ENCODE measurements at places on chromosomes 13 and 19.
A peak's percentile ranks its signal among the peaks of the same experiment; 100 is the strongest.

DNA sequence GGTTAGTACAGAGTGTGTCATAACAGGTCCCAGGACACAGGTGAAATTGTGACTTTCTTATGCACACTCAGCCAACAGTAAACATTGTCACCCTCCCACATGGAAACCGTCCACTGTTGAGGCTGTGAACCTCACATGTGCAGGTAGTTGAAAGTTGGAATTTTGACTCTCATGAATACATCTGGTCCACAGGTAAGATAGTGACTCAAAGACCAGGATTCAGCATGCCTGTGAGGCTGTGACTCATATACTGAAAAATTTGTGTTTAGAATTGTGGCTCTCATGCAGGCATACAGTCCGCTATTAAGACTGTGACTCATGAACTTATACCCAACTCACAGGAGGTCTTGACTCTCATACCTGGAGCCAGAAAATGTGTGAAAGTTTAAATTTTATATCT lies 67.8 kb downstream of the ZNF728 start:
- no peak for DNase-seq

- DNase-seq, result no peak
Measured at GRCh38 chr19:56973713-56974555, 133.4 kb upstream of the PEG3 start.

DNA sequence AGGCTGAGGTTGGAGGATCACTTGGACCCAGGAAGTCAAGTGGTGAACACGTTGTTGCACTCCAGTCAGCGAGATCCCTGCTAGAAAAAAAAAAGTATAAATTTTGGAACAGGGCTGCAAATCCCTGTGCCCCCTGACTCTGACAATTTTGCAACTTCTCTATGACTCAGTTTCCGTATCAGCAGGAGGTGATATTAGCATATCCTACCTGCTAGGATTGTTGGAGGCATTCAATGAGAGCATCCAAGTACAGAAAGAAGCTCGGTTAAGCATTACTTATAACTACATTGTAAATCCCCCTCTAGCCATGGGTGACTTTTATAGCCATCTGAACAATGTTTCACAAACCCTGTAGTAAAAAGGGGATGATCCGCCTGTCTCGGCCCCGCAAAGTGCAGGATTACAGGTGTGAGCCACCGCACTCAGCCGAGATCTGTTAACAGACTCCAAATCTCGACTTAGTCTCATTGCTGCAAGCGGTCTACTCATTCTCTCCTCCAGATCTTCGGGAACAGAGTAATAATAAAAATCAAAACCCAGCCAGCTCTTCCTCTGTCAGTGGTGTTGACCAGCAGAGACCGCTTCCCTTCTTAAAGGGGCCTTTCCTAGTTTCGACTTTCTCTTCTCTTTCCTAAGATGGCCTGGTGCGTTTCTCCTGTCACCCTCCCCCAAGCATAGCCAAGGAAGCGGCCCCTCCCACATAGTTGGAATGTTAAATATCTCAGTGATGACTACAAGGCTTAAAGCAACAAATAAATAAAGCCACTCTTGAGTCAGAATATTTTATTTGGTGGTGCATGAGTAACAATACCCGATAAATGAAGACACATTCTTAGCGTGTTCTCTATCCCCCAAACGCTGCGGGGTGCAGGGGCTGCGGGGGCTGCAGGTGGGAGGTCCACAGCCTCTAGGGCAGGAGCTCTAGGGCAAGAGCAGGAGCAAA lies 10.3 kb upstream of the BICRA start:
- no peak for DNase-seq

- DNase-seq, result peak; percentile 37
Measured at GRCh38 chr13:35475960-35476943, at the start of gene MAB21L1. MAB21L1 (minus strand) TSS chr13:35476689; CDS start chr13:35476138, 551 bp downstream.

GRCh38 chr19:55820037-55820436 lies 11.8 kb downstream of the NLRP11 start:
- no peak for DNase-seq

DNA sequence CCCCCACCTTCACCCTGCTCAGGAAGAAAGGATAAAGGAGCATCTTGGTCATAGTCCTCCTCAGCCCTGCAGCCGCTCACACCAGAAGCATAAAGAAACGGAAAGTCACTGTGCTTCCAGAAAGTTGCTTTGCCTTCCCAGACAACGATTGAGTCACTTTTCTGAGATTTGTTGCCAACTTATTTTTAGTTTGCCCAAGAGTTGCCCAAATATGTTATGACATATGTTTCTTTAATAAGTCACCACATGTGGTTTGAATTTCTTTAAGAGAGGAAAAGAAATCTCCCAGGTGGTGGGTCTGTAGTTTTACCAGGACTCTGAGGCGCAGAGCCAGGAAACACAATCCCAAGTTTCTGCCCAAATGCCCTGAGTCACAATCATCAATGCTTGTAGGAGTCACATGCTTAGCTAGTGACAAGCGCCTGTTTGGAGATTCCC lies 63.4 kb upstream of the LRCH1 start:
- DNase-seq, result no peak

GRCh38 chr19:47447470-47448359 lies 24.0 kb downstream of the SLC8A2 start:
- DNase-seq, result no peak

DNA sequence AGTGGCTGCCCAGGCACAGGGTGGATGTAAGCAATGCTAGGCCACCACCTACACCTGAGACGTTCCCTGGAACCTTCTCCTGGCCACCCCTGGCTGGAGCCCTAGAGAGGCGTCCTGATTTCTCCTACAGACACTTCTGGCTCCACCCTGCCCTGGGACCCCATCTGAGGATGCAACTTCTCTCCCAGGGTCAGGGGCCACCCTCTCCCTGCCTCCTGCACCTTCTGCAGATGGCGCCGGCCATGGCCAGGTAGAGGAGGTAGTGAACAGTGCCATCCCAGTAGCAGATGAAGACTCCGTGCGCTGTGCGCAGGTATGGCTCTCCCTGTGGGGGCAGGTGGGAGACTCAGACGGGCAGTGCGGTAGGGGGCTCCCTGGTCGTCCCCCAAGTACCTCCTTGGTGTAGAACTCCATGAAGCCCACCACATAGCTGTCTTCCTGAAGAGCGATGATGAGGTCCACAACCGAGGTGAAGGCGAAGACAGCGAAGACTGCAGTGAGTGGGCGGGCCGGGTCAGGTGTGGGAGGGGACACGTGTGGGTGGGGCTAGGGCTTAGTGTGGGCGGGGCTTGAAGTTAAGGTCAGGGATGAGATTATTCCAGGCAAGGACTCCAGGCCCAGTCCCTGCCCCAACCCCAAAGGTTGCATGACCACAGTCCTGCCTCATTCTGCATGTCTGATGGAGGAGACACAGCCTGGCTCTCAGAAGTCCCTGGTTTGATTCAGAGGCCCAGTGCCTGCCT lies 3.0 kb downstream of the TM6SF2 start:
- no peak for DNase-seq

GRCh38 chr13:98875146-98875729 lies 102.6 kb downstream of the DOCK9 start:
- DNase-seq, result no peak
